Renal cortex interstitium (tissue), 15 donors: ENCODE measurements at places on chromosomes 13 and 19.

DNA sequence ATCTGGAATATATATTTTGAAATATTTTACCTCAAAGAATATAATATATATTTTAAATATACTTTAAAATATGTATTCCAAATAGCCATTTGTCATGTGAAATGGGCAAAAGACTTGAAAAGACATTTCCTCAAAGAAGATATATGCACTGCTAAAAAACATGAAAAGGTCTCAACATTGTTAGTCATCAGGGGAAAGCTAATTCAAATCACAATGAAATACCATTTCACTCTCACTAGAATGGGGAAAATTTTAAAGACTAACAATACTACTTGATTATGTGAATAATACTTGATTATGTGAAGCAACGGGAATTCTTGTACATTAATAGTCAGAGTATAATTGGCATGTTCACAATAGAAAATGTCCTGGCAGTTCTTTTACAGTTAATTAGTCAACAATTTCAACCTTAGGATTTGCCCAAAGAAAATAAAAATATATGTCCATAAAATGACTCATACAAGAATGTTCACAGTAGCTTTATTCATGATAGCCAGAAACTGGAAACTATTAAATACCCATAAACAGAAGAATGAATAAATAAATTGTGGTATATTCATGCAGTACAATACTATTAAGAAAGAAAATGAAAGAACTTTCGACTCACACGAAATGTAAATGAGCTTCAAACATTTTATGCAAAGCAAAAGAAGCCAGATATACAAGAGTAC is 6.8 kb upstream of the KBTBD6 start:
- no peak for DNase-seq

DNA sequence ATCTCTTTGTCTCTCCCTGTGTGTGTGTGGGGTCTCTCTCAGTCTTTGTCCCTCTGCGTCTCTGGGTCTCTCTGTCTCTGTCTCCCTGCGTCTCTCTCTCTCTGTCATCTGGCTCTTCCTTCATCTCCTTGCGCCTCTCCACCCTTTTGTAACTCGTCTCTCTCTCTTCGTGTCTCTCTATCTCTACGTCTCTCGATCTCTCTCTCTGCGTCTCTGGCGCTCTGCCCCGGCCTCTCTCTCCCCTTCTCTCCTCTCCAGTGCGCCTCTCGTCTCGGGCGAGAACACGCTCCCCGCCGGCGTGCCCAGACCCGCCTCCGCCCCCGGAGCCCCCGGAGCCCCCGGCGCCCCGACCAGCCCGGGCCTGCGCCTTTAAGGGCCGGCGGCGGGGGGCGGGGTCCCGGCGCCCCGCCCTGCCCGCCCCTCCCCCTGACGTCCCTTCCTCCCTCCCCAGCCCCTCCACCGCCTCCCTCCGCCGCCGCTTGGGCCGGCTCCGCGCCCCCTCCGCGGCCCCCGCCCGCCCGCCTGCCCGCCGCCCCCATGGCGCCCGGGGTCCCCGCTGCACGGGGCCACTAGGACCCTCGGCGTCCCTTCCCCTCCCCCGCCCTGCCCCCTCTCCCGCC is at the start of gene MARK4:
Gene MARK4 (plus strand): TSS at position 440 of the 620 bp plus-strand sequence. CDS start 318 bp downstream, outside the sequence.
- no peak for DNase-seq

DNA sequence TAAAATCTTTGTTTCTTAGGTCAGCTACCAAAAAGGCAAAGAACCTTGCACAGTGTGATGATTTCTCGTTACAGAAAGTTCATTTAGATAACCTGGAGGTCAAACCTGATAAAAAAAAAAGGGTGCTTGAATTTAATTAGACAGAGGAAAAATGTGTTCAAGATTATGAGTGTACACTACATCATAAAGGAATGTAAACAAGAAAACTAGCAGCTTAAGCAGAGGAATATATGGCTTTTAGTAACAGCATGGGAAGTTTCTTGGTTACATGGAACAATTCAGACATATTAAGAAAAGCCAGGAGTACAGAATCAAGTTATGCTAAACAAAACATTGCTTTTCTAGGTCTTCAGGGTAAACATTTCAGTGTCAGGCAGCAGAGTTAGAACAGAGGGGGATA is 32.9 kb downstream of the ING1 start:
- no peak for DNase-seq

GRCh38 chr19:22832031-22832762 is at the start of gene ZNF723:
Gene ZNF723 (plus strand): TSS chr19:22832291. CDS start chr19:22832380, 89 bp downstream.
- DNase-seq: no peak

GRCh38 chr13:73698859-73699258 is 435.3 kb downstream of the KLF12 start:
- DNase-seq: no peak

GRCh38 chr13:104816726-104817125 is 1718.7 kb downstream of the EFNB2 start:
- DNase-seq: no peak

- no peak for DNase-seq
These were observed 123.1 kb downstream of the SPRY2 start for GRCh38 chr13:80217614-80218456.

DNA sequence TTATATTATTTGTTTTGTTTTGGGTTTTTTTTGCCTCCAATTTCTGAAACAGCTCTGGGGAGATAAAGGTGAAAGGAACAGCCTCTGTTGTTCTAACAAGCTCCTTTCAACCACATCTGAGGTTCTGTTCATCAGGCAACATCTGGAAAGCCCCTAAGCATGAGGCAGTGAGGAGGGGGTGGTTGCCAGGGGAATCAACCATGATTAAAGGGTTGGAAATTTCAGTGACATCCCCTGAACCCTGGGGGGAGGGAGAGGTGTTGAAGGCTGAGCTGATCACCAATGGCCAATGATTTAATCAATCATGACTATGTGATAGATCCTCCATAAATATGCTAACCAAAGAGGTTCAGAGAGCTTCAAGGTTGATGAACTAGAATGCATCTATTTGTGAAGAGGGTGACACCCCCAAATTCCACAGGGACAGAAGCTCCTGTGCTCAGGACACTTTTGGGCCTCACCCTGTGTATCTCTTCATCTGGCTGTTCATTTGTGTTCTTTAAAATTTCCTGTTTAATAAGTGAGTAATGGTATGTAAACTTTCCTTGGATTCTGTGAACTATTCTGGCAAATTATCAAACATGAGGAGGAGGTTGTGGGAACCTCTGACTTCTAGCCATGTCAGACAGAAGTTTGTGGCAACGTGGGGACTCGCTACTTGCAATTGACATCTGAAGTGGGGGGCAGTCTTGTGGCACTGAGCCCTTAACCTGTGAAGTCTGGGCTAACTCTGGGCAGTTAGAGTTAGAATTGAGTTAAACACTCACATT is 221.3 kb downstream of the NHLRC3 start:
- no peak for DNase-seq

- no peak for DNase-seq
These were observed 168.5 kb downstream of the LMO7 start for GRCh38 chr13:75804605-75805004.

GRCh38 chr13:74555651-74556420 is 421.6 kb upstream of the KLF12 start:
- no peak for DNase-seq

DNA sequence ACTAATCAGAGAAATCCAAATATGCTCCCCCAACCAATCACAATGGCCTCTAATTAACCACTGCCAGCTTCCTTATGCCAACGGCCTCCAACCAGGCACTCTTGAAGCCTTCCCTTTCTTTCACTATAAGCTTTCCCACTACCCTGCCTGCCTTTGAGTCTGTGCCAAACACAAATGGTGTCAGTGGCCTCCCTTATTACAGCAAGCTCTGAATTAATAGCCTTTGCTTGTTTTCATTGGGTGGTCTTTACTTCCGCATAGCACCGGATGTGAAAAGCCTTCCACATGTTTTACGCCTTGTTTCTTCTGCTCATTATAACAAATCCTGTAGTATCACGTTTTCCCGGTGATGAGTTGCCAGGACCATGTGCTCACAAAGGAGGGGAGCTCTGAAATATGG is 1.4 kb upstream of the EDDM13 start:
- DNase-seq: peak; percentile 9

DNA sequence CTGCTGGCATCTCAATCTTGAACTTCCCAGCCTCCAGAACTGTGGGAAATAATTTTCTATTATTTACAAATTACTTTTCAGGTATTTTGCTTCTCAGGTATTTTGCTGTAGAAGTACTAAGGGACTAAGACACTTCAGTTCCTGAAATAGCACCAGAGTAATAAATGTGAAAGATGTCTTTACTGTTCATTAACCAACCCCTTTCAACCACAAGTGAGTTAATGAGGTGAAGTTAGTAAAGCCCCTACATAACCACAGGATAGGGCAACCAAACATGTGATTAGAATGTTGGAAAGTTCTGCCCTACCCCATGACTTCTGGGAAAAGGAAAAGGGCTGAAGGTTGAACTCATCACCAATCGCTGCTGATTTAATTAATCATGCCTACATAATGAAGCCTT is 2.7 kb upstream of the ZNF345 start:
- DNase-seq: no peak

GRCh38 chr13:29817604-29818378 is 32.6 kb downstream of the UBL3 start:
- DNase-seq: no peak

GRCh38 chr19:38412961-38413360 is 10.1 kb downstream of the FAM98C start:
- DNase-seq: no peak

GRCh38 chr19:18379803-18380747 is 5.9 kb upstream of the GDF15 start:
- no peak for DNase-seq

DNA sequence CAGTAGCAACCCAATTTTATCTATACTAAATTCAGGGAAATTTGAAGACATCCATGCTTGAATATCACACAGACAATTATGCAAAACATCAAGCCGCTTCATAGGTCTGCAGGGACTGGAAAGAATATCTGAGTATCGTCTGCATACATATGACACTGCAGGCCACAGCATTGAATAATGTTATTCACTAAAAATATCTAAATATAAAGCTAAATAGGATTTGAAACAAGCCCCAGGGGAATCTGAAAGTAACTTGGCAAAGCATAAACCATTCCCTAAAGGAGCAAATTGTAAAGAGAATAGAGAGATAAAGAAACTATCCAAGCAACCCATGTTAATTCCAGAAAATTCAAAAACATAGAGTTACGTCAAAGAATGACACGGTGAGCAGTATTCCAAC is 1251.0 kb downstream of the PCDH17 start:
- no peak for DNase-seq

DNA sequence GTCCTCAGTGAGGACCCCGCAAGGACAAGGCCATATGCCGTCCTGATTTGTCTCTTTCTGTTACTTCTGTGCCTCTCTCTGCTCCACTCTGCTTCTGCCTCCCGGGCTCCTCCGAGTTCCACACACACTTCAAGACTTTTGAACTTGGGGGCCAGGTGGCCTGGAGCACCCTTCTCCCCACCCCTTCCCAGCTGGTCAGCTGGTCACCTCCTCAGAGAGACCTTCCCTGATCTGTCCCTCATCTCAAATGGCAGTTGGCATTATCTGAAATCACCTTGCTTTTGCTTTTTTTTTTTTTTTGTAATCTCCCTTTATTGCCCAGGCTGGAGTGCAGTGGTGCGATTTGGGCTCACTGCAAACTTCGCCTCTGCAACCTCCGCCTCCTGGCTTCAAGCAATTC is 2.2 kb upstream of the S1PR5 start:
- DNase-seq: no peak

DNA sequence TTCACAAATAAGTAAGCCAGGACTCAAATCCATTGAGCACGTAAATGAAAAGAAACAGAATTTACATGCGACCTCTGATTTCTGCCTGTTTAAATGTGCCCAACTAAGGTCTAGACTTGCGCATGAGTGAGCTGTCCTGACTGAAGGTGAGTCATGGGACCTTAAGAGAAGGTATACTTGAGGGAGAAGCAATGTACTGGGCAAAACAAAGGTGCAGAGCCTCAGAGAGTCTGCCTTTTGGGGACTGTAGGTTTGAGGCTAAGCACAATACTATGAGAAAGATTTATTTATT is 45.8 kb downstream of the UFM1 start:
- DNase-seq: no peak

GRCh38 chr19:47093254-47093653 is 20.3 kb downstream of the ZC3H4 start:
- no peak for DNase-seq

DNA sequence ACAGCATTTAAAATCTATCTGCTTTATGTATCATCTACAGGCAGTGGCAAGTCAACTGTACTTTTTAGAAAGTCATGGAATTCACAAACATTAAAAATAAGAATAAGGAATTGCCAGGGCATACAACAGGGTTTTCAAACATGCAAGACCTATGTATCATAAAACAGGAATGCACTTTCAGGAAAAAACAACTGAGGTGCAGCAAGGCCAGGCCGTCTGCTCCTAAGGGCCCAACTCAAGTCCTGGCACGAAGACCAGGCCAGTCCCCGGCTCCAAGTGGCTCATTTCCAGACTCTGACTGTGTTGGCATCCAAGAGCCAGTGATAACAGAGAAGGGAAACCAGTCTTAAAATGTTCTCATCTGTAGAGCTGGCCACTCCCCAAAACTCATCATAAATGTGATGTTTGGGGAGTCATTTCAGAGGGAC is 7.1 kb downstream of the RFX2 start:
- DNase-seq: no peak

- DNase-seq: no peak
These were observed 528.0 kb downstream of the DACH1 start for GRCh38 chr13:71339005-71339404.

GRCh38 chr13:60837806-60838205 is 440.8 kb downstream of the TDRD3 start:
- DNase-seq: no peak

GRCh38 chr13:51276636-51277035 is 54.4 kb downstream of the FAM124A start:
- DNase-seq: no peak

DNA sequence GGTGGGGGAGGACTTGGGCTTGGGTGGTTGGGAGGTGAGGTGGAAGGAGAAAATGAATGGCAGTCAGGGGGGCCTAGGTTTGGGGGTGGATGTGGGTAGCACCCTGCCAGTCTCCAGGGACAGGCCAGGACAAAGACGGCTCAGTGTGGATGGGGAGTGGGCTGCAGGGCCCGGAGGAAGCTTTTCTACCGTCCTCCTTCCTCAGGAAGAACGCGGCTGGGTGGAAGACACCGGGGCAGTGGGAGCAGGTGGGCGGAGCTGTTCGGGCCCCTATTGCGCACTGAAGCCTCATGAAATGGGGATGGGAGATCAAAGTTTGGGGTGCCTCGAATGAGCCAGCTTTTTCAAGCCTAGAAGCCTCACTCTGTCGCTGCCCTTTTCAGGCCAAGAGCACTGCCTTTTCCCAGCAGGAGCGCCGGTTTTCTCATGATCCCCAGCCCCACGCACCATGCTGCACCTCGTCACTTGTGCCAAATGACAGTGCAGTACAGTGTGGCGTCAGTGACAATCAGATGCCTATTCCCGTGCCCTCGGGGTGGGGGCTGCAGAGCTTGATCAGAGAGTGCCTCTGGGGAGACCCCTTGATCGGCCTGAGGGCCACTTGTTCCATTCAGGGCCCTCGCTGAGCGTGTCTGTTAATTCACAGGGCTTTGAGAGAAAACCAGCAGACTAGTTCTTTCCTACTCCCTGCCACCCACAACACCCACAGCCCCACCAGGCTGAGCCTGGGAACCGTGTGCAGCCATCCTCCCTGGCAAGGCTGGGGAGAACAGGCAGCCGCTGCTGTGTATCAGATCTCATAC is 1.5 kb downstream of the CALM3 start:
- no peak for DNase-seq
